ENCODE measurements at places on chromosomes 7 and 10.

GRCh38 chr10:86950349-86950748 is 7.1 kb downstream of the MMRN2 start:
- no peak for DNase-seq

DNA sequence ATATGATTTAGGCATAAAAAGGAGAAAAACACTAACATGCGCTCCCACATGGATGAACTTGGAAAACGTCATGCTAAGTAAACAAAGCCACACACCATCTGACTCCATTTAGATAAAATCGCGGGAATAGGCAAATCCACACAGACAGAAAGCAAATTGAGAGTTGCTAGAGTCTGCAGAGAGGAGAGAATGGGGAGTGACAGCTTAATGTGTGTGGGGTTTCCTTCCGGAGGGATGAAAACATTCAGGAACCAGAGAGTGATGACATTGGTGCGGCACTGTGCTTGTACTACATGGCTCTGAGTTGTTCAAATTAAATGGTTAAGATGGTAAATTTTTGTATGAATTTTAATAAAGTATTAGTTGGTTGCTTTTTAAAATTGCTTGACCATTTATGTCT is 482.9 kb upstream of the AKR1E2 start:
- no peak for DNase-seq

DNA sequence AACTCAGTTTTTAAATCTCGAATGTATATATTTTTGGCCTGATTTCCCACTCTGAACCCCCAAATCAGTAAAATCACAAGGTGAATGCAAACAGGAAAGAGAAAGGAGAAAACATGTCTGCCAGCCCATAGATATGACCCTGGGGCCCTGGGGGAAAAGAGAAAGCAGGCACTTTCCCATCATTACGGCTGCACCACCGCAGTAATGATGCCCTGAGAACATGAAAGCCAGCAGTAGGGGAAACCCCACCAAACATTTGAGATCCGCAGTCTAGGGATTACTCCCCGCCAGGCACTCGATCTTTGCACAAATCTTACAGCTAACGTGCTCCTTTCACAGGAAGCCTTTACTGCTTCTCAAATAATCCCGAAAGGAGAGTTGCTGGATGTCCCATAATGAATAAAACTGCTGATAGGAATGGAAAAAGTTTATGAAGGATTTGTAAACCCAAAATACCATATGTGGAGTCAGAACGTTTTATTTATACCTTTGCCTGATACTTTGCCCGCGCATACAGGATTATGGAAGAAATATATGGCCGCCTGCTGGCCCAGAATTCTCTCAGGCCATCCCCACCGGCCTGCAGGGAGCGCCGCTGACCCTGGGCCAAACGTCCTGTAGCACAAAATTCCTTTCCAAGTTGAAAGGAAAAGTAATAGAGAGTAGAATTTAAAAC is 180.0 kb upstream of the INHBA start:
- no peak for DNase-seq

GRCh38 chr10:50346942-50347341 is 95.6 kb upstream of the ASAH2 start:
- no peak for DNase-seq

DNA sequence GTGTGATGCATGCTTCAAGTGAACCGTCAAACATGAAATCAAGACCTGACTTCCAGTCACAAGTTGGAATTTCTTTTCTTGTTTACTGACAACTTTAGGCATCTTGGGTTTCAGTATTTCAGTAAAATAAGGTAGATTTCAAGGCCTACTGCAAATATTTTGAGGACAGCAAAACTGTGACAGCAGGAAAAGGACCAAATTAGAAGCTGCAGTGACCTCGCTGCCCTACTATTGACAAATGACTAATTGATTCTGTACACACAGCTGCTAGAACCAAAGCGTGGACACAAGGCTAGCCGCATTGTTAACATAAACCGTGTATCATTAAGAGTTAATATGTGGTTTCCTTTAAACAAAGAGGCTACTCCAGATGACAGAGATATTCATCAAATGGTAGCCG is 105.7 kb upstream of the SEC61G start:
- DNase-seq: no peak
